ENCODE measurements at places on chromosomes 4 and X.
A peak's percentile ranks its signal among the peaks of the same experiment; 100 is the strongest.

GRCh38 chr4:1415681-1415981, 9.4 kb upstream of the NKX1-1 start:
- no peak for DNase-seq

DNA sequence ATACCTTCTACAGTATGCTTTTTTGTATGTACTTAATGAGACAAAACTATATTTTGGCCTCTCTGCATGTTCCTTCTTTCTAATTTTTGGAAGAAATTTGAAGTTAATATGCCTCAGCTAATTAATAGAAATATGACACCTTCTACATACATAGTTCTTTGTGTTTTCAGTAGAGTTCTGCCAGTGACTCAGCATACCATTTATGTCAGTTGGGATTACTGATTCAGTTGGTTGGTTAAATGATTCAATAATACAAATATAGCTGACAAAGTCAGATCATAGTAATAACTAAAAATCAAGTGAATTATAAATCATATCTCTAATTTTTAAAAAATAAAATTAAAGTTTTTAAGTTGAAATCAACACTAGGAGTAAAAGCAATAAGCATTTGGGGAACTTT, 16.8 kb downstream of the BTC start:
- DNase-seq = no peak

- no peak for DNase-seq
These were observed 85.7 kb upstream of the UCP1 start for GRCh38 chr4:140654495-140654814.

GRCh38 chrX:52821079-52821760, 10.1 kb downstream of the XAGE5 start:
- DNase-seq = no peak

GRCh38 chr4:148776941-148777340, 334.7 kb upstream of the NR3C2 start:
- no peak for DNase-seq

- no peak for DNase-seq
These were observed 129.1 kb downstream of the CPZ start for GRCh38 chr4:8721621-8722020.

- no peak for DNase-seq
These were observed 175.2 kb downstream of the ADGRL3 start for GRCh38 chr4:61375301-61375700.

DNA sequence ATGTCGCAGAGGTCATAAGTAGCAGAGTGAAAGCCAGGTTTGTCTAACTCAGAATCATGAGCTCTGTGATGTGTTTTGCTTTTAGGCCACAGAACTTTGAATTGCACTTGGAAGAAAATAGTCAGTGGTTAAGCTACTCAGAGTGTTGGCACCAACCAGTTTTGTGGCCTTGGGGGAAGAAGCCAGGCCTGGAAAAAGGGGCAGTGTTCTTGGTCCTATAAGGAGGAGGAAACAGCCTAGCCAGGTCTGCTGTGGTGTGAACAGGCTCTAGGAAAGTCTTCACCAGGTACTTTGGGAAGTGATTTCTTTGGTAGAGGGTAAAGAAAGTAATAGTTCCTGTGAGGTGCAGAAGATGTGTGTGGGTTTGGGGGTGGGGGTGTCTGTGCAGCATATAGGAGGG, 49.2 kb downstream of the FHIP1A start:
- no peak for DNase-seq

DNA sequence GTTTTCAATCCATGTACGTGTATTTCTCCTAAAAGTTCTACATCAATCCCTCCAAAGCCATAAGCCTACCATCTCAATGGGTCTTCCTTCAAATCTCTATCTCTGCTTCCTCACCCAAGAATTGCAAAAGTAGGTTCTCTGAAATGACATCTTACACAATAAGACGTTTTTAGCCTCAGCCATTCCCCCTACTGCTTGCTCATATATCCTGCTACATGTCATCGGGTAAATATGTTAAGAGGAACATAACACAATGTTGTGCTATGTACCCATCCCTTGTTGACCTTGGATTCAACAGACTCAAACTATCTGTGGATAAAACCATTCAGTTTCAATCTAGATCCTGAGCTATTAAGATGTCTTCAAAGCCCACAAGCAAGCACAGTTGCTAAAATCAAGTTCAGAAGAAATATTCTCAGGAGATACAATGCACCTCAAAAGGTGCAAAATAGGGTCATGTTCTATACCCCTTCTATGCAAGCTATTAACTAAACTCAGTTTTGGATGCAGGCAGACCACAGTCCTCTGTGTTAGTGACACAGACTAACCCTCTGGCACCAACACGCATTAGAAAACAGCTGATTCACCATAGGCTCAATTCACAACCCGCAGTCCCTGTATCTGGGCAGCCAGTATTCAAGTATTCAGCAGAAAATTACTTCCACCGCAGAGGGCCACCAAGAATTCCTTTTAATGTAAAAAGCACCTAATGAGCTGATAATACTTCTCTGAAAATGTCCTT, 56.8 kb downstream of the CD99L2 start:
- DNase-seq = no peak

DNA sequence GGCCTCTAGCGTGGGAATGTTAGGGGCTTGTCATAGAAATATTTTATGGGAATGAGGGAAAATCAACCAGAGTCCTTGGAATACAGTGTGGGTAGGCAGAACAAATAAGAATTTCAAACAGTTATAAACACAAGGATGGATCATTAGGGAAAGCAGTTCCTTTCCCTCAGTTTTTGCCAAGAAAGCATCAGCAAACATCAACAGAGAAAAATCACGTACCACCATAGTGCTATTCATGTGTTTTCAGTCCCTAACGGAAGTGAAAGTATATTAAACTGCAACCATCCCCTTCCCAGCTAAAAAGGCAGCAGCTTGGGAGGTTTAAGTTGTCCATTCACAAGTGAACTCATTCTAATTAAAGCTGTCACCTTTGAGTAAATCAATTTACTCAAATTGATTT, 334.4 kb upstream of the PCDH18 start:
- no peak for DNase-seq

- no peak for DNase-seq
These were observed 167.9 kb downstream of the COL4A6 start for GRCh38 chrX:108270280-108270679.

GRCh38 chrX:1587161-1587560, 4.2 kb upstream of the AKAP17A start:
- no peak for DNase-seq

GRCh38 chrX:153769865-153770600, 6.0 kb downstream of the PLXNB3 start:
- no peak for DNase-seq

GRCh38 chr4:72671980-72672379, 103.0 kb upstream of the ADAMTS3 start:
- DNase-seq = no peak

DNA sequence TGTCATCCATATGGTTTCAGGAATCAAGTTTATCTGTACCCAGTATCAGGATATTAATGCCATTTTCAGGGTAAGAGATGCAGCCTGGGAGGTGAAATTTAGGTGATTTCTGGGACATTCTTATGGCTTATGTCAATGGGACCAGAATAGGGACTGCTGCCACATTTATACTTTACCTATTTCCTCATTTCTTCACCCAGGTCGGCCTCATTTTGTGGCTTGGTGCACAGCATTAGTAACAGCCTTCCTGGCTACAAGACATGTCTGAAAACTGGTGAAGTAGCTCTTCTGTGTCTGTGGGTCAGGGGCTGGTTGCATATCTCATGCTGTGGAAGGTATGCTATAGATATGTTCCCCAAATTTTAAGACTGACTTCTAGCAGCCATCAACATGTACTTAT, 284.8 kb downstream of the AFF2 start:
- DNase-seq = no peak

- DNase-seq = no peak
These were observed 51.7 kb downstream of the SHROOM3 start for GRCh38 chr4:76486588-76487276.

GRCh38 chr4:160523231-160523630, 1420.4 kb downstream of the RAPGEF2 start:
- DNase-seq = no peak

GRCh38 chrX:80511969-80512760, 91.9 kb downstream of the TENT5D start:
- DNase-seq = no peak

- DNase-seq = no peak
These were observed 152.6 kb downstream of the AFAP1 start for GRCh38 chr4:7787067-7787466.

GRCh38 chr4:62870451-62870850, 1538.8 kb downstream of the TECRL start:
- no peak for DNase-seq

DNA sequence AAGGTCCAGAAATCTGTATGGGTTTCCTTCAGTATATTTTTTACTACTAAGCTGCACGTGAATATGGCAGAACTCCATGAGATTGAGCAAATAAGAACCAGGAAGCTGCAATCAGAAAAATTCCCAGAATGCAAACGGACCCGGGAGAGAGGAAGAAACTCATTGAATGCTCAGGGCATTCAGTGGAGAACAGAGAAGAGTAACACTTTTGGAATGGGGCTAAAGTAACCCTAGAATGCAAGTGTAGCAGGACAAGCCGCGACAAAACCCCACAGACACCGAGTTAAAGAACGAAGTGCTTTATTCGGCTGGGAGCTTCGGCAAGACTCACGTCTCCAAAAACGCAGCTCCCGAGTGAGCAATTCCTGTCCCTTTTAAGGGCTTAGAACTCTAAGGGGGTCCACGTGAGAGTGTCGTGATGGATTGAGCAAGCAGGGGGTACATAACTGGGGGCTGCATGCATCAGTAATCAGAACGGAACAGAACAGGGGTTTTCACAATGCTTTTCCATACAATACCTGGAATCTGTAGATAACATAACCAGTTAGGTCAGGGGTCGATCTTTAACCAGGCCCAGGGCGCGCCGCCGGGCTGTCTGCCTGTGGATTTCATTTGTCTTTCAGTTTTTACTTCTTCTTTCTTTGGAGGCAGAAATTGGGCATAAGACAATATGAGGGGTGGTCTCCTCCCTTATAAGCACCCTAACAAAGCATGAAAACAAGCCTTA, 56.4 kb downstream of the RAB28 start:
- no peak for DNase-seq

DNA sequence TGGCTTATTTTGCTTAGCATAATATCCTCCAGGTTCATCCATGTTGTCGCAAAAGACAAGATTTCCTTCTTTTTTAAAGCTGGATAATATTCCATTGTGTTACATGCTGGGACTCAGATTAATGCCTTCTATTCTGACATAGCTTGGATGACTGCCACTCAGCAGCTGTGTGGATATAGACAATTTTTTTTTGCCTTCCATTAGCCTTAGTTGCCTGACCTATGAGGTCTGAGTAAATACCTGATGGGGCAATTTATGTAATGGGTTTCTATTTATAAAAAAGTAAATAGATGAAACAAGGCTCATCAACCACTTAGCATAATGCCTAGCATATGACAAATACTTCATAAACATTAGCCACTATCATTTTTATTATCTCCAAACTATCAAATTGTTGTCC, 515.4 kb downstream of the ZNF674 start:
- DNase-seq = no peak

GRCh38 chrX:44484607-44485146, 58.0 kb downstream of the FUNDC1 start:
- no peak for DNase-seq

DNA sequence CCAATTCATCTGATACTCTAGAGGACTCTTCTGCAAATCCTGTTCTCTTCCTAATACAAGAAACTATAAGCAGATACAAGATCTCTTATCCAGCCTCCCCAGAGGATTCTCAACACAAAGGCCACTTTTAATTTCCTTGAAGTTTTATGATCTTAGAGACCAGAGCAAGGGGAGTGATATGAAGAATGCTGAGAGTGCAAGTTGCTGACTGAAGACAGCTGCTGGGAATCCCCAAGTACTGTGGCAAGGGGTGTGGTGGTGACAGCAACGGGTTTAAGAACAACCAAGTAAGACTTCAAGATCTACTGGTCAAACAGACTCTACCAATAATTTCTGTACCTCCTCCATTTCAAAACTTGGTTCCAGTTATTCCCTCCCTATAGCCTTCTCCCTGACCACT, 7.0 kb downstream of the AMMECR1 start:
- no peak for DNase-seq

DNA sequence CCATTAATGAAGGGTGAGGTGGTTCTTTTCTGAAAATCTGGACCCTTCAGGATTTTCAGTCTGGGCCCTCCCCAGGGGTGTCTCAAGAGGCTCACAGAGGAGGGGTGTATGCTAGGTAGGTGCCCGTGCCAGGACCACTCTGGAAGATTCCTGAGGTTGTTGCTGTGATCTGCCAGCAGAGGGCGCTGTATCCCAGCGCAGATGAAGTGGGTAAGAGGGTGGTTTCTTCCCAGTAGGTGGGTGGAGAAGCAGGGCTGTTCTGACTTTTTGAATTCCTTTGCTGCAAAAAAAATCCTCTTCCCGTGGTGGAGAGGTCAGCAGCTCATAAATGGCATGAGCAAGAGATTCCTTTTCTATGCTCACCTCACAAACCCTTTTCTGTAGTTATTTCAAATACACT, 51.1 kb downstream of the SCML1 start:
- no peak for DNase-seq

DNA sequence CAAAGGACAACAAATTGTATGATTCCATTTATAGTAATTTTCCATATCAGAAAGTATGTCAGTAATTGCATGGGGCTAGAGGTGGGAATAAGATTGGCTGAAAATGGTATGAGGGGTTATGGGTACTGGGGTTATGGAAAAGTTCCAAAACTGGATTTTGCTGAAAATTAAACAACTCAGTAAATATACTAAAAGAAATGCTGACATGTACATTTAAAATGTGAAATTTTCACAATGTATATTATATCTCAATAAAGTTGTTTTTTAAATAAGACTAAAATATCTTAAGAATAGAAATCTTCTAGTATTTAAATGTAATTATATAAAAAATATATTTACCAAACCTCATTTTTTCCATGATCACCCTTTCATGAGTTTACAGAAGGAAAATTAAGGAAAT, 844.9 kb upstream of the SLIT2 start:
- DNase-seq = no peak

GRCh38 chrX:104189837-104190236, 23.6 kb downstream of the FAM199X start:
- no peak for DNase-seq

DNA sequence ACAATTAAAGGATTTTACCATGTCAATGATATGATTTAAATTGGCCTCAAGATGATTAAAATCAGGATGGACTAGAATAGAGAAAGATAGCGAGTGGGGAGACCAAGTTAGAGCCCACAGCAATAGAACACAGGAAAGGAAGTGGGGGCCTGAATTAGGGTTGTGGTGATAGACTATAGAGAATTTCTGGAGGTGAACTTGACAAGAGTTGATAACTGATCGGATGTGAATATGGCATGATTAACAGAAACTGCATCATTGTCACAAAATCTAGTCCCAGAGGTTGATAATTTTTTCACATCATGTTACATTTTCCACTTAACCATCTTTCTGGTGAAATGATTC, 26.3 kb upstream of the TRPC3 start:
- DNase-seq = no peak

DNA sequence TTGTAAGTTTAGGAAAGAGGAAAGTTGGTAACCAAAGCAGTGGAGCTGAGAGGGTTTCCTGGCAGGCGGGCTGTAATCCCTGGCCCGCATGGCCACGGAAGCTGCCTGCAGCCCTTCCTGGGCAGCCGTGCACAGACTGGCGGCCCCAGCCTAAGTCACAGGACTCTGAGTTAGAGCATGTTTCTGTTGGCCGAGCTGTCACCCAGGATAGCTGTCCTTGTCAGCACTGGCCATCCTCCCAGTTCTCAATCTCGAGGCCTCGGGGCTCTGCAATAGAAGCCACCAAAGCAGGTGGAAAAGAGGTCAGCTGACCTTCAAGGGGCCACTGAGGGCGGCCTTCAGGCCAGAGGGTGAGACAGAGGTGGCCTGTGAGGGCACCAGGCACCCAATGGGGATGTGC, 20.5 kb downstream of the PNMA6E start:
- no peak for DNase-seq

- peak; percentile 29 for DNase-seq
These were observed 68.6 kb upstream of the QRFPR start for GRCh38 chr4:121449416-121449815.
